ENCODE measurements at places on chromosomes 5 and 9.

- DNase-seq = no peak
These were observed 10.3 kb upstream of the ANKHD1 start for GRCh38 chr5:140391312-140391711.

GRCh38 chr5:88509403-88509802, 240.8 kb upstream of the TMEM161B start:
- no peak for DNase-seq

- no peak for DNase-seq
These were observed 24.0 kb downstream of the NAA35 start for GRCh38 chr9:85964949-85965348.

DNA sequence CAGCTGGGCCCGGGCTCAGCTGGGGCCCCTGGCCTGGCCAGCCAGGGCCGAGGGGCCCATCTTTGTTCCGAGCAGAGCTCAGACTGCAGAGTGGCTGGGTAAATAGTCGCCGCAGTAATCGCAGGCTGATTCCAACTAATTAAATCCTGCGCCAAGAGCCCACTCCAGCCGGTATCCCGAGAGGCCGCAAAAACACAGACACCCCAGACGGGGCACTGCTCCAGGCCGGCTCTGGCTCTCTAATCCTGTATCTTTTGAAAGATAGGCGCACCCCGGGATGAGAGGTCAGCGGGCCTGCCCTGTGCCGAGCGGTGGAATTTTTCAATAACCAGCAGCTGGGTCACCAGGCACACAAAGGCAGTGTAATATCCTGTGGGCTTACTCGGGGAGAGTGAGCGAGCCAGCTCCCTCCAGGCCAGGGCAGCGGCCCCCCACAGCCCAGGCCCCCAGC, 57.7 kb downstream of the LMX1B start:
- DNase-seq = no peak

DNA sequence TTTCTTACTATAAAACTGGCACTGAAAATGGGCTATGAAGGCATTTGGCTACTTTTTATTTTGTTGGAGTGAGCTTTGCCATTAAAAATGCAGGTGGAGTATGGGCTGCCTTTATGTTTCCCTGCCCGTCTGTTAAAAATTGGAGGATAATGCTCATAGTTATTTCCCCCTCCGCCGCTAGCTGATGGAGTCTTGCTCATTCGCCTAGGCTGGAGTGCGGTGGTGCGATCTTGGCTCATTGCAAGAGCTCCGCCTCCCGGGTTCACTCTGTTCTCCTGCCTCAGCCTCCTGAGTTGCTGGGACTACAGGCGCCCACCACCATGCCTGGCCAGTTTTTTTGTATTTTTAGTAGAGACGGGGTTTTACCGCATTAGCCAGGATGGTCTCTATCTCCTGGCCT, 8.6 kb downstream of the G3BP1 start:
- no peak for DNase-seq

GRCh38 chr5:77168161-77168878, 42.2 kb upstream of the PDE8B start:
- no peak for DNase-seq

- peak; percentile 84 for DNase-seq
These were observed 6.3 kb downstream of the QSOX2 start for GRCh38 chr9:136239135-136239982.

- no peak for DNase-seq
These were observed 34.8 kb upstream of the MAST4 start for GRCh38 chr5:66561256-66561990.

- DNase-seq = no peak
These were observed 101.2 kb downstream of the ESM1 start for GRCh38 chr5:54884195-54884536.

DNA sequence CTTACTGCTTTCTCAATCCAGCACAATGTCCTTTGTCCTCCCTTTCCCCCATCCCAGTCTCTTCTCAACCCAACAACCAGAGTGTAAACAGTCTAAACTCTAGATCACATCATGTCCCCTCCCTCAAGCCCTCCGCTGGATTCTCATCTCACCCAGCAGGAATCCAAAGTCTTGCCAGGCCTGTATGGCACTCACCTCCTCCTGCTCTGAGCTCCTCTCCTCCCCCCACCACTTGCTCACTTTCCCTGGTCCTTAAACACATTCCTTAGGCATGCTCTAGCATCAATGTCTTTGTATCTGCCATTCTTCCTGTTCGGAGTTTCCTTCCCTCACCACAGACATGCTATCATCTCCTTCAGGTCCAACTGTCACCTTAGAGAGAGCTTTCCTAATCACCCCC, 78.8 kb downstream of the NIPSNAP3B start:
- no peak for DNase-seq

DNA sequence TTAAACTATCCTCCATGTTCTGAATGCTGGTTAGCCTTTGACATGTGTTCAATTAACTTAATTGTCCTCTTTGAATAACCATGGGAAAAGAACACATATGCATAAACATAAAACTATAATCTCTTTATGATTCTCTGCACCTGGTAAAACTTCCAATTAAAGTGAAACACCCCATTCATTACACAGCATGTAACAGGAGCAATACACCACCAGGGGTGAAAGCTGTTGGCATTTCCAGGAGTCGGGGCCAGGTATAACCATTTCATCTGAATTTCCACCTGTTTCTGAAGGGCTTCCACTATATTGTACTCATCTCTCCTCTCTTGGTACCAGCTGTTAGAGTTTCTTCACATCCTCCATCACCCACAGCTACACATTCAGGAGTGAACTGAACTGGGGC, 303.8 kb downstream of the EDIL3 start:
- peak; percentile 84 for DNase-seq

DNA sequence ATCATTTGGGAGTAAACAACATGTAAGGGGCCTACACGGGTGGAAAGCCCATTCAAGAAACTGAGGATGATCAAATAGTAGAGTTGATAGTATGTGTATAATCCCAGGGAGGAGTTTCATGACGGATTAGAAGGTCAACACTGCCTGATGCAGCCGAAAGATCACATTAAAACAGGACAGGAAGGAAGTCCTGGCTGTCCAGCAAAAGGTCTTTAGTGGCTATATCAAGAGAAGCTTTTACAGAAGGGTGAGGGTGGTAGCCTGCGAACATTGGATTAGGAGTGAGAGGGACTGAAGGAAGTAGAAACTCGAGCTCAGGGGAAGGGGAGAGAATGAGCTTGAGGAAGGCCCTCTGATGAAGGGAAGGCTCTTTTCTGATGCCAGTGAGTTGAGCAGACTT, 36.0 kb downstream of the DOCK8 start:
- no peak for DNase-seq

- DNase-seq = peak; percentile 73
These were observed 18.3 kb upstream of the MLLT3 start for GRCh38 chr9:20640331-20641187.

GRCh38 chr5:156834916-156835315, 15.2 kb upstream of the PPP1R2B start:
- no peak for DNase-seq

DNA sequence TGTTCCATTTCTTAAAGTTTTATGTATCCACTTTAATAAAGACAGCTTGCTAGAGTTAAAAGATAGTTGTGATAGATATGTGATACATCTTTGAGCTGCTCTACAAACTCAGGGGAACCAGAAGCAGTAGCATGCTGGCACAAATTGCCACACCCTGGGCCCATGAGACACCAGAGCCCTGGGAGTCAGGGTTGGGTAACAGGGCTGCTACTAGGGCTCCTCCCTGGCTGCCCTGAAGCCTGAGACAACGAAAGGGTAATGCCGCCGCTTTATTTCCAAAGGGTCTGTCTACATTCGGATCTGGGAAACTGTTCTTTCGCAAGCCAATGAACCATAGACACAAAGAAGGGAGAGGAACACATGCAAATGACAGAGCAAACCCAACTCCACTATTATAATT, 29.2 kb downstream of the PTPN3 start:
- no peak for DNase-seq

DNA sequence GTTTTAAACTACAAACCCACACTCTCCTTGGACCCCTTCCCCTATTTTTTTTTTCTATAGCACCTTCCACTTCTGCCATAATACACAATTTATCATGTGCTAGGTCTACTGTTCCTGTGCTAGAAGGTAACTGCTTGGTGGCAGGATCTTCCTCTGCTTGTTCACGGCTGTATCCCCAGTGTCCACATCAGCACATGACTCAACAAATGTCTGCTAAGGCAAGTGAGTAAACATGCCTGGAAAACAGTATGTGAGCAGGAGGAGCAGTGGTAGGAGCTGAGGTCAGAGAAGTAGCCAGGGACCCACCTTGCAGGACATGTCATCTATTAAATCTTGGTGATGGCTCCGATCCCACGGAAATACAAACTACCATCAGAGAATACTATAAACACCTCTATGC, 79.4 kb downstream of the AUH start:
- DNase-seq = no peak

DNA sequence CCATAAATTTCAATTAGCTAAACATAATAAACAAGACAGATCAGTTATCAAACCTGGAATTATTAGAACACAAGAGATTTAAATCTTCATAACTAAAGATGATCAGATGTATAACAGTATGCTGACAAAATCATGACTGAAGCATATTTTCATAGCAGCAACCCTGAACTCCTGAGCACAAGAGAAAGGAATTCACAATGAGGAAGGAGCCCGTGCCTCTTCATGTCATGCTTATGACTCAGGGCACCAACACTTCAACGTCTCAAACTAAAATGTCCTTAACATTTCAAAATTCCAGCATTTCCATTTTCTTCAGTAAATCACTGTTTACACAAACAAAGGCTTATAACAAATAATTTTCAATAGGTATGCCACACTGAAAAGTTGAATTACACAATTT, 6.7 kb downstream of the AP3B1 start:
- DNase-seq = no peak

DNA sequence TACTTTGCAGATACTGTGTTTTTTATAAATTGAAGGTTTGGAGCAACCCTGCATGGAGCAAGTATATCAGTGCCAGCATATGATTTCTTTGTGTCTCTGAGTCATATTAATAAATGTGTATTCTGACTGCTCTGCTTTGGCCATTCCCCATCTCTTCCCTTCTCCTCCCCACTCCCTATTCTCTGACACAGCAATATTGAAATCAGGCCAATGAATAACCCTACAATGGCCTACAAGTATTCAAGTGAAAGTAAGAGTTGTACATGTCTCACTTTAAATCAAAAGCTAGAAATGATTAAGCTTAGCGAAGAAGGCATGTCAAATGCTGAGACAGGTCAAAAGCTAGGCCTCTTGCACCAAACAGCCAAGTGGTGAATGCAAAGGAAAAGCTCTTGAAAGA, 82.2 kb upstream of the TLX3 start:
- DNase-seq = no peak

- no peak for DNase-seq
These were observed 269.4 kb upstream of the PTGER4 start for GRCh38 chr5:40410231-40410861.

GRCh38 chr9:130254747-130255630, 10.6 kb upstream of the HMCN2 start:
- DNase-seq = no peak

DNA sequence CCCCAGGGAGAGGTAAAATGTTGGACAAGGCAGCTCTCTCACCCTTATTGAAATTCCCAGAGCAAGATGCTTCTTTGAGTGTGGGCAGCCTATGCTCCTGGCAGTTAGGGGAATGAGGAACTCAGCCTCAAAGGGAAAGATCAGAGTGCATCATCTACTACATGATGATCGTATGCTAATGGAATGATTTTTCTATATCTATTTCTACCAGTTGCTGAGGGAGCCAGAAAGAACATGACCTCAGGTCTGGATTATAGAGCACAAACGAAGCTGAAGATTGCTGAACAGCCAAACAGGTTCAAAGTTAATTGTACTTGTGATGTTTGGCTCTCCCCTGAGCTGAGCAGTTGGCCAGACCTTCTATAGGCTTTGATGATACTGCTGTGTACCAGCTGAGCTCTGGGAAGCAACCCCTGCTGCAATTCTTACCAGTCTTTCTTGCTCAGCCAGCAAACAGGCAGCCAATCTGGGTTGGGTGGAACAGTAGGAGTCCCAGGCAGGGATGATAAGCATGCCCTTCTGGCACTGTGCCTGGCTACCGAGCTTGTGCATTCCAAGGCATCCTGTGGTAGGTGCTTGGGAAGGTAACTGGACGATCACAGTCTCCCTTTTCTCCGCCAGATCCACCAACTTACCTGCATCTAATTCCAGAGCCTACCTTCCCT, 10.3 kb upstream of the FBXL7 start:
- DNase-seq = no peak

DNA sequence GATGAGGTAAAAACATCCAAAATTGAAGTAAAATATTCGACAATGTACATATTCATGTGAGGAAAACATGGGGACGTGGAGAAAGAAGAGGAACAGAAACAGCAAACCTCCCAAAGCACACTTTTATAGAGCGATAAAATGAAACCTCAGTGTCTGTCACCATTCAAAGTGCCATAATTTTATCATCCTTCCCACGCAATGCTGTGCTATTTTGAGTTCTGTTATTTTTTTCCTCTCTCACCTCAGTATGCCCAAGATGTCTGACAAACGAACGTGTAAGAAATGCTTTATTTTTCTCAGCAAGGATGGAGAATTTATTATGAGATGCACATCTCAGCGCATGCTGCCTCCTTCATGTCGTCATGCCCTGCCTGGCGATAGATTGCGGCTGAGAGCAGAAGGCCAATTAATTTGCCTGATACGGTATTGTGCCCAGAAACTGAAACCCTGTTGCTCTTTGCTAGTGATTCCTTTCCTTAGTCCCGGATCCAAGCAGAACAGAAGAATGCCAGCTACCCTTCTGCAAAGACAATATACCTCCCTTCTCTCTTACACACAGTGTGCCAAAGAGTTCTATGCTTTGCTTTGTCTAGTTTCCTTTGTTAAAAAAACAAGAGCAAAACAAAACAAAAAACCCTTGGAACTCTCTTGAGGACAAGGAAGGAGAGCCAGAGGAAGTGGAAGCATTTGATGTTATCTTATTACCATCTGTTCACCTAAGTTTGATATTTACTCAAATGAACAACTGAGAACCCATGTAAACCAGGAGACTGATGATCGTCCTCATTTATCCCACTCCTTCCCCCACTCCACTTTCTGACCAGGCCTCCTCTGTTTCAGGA, 192.4 kb downstream of the SEMA6A start:
- no peak for DNase-seq

DNA sequence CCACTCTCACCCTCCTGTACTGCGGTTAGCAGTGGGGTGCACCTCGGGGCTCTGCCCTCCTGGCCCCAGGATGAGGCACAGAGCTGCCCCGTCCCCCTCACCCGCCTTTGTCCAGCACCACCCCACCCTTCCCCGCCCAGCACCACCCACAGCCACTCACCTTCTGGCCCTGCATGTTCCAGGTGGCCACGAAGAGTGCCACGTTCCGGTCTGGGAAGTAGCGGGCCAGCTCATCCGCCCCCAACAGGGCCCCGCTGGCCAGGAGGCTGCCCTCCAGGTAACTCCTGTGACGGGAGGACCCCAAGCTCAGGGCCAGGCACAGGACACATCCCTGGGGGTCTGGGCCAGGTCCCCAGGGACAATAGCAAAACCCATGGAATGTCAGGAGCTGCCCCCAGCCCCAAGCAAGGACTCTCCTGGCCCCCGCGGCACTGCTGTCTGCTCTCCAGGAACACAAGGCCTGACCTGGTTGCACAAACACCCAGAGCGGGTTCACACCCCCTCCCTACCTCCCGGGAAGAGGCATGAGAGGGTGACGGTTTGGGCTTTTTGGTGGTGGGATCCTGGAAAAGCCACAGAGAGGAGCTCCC, 5.0 kb downstream of the INPP5E start:
- no peak for DNase-seq

- DNase-seq = no peak
These were observed 72.4 kb downstream of the SV2C start for GRCh38 chr5:76155536-76155935.

- no peak for DNase-seq
These were observed 28.7 kb downstream of the COL27A1 start for GRCh38 chr9:114184071-114184470.

Data from NCI-H146 (cell line).